ENCODE measurements at places on chromosomes 5 and 9. TPM values are rescaled to one million over a fixed set of nuclear protein-coding genes. Genes with fewer than 3 reads are reported as not detected.
A peak's percentile ranks its signal among the peaks of the same experiment; 100 is the strongest.

DNA sequence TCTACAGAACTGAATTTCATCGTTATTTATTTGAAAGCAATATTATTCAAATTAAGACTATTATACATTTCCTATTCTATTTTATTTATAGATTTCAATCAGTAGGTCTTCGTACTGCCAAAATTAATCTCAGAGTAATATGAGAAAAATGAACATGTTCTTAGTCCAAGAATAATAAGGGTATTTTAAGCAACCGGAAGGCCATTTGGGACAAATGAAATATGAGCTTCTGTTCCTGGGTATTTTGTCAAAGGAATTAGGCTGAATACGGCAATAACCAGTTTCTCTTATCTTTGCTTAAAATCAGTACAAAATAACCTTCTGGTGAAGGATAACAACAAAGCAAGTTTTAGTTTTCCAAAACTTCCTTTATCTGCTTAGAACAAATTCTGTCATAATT is 410.3 kb upstream of the PRR16 start:
- no peak for DNase-seq

The NUTM2F gene
- not detected for total RNA-seq

DNA sequence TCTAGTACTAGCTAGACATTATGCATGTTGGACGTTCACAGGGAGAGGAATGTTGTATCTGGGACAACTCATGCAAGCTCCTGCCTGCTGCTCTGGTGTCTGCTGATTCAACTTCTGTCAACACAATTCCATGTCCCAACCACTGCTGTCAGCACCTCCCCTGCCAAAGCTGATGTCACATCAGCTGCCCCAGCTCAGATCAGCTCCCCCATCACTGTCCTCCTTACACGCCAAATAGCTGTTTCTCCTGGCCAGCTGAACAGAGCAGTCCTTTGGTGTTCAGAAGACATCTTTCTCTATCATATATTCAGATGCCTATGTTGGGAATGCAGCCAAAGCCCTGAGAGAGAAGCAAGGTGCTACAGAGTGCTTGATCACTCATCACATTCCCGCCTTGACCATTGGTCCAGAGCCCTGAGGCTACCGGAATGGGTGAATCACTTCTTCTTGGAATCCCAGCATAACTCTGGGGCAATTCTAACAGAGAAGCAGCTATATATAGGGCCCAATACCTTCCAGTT is 223.3 kb downstream of the SEC61B start:
- DNase-seq: no peak

GRCh38 chr5:66620711-66621110 is 24.5 kb downstream of the MAST4 start:
- DNase-seq: peak; percentile 27

The PFN3 gene
- not detected for total RNA-seq

GRCh38 chr9:113244556-113244955 is 23.2 kb downstream of the SLC31A1 start:
- DNase-seq: no peak

The HACD4 gene
- 18.9 TPM for total RNA-seq

- DNase-seq: no peak
These were observed 322.2 kb upstream of the GRIA1 start for GRCh38 chr5:153168241-153168640.

- DNase-seq: no peak
These were observed 123.7 kb upstream of the IRX4 start for GRCh38 chr5:2006193-2006970.

DNA sequence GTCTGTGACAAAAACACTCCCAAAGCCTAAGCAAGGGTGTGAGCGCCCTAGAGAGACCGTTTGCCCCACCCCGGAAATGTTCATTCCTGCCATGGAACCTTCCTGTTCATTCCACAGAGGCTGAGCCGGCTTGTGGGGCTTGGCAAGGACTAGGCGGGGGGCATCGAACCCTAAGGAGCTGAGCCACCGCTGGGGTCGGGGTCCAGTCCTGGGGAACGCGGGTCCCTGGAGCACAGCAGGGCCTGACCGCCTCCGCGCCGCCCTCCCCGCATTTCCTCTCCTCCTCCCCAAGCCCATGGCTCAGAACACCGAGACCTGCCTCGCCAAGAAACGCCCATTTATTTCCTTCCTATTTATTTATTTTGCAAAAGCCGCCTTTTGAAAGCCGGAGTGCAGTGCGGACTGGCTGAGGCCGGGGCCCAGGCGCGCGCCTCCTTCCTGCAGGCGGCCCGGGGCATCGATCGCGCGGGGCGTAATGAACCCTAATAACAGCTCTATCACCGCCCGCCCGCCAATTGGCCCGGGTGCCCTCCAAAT is 228.9 kb upstream of the IRX4 start:
- no peak for DNase-seq

The CXCL14 gene
- under 0.01 TPM for total RNA-seq

The TAF1L gene
- under 0.01 TPM for total RNA-seq

GRCh38 chr5:137220523-137220927 is 278.6 kb downstream of the SPOCK1 start:
- DNase-seq: peak; percentile 9

The SCGB3A1 gene
- total RNA-seq: not detected

The PPIC gene
- total RNA-seq: not detected

The KDM4C gene
- 47.4 TPM for total RNA-seq

DNA sequence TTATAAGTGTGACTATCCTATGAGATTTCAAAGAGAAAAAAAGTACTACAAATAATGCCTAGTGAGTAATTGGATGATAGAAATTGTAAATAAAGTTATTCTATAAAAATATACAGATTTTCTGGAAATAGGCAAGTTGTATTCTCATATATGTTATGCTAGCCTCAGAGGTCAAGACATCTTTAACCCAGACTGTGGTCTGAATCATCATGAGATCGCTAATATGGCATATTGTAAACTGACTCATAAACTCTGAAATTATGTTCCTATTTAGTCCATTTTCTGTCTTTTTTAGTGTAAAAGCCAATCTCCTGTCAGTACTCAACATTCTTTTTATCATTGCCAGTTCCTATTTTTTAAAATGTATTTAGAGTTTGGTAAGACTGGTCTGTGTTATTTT is 14.2 kb downstream of the LOX start:
- DNase-seq: no peak

DNA sequence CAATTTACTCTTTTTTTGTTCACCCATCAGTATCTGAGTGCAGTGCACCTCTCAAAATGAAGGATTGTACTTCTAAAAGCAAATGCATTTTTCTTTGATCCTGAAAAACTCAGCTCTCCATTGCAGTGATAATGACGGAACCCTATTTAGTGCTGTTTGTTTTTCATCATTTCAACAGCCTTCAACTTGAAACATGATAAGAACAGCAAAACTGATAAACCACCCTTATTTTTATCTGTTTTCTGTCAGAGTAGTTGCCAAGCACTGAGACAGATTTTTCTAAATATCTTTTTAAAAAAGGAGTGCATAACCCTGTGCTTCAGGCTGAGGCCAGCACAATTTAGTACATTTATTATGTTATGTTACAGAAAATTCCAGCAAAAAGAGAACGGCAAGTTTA is 549.8 kb upstream of the DMAC1 start:
- DNase-seq: no peak

DNA sequence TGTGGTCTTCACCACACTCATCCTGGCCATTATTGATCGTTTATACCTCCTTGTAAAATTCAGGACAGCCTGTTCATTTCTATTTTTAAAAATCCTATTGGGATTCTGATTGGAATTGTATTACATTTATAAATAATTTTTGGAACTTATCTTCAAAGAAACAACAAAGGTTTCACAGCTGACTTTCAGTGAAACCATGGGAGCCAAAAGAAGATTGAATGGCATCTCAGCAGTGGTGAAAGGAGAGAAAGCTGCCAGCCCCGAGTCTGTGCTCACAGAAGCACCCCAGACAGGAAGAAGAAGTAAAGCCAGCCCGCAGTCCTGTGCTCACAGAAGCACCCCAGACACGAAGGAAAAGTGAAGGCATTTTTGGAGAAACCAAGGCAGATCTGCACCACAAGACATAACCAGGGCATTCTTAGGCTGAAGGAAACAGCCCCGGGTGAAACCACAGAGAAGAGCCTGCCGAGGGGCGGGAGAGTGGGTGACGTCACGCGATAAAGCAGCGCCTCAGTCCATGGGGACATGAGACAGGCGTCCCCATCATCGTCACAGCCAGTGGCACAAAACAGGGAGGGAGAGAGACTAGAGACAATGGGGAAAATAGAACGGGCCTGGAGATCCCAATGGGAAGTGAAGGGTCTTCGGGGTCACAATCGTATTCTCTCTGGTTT is 42.5 kb upstream of the SLC9A3 start:
- no peak for DNase-seq

The PCDHGC5 gene
- 0.27 TPM for total RNA-seq

GRCh38 chr5:78689540-78690252 is 41.1 kb upstream of the LHFPL2 start:
- DNase-seq: no peak

DNA sequence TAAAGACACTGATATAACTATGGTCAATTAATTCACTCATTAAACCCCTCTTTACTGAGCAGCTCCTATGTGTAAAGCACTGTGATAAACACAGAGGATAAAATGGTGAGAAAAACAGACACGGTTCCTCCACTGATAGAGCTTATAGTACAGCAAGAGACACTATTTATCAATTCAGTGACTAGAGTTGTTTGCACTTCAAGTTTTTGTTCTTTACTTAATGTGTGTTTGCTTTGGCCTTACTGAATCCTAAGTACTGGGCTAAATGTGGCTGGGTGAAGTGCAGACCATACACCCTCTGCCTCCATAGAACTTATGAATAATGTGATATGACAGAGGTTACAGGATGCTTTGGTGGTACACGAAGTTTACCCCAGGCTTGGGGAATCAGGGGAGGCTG is 80.1 kb upstream of the ITGA1 start:
- no peak for DNase-seq

GRCh38 chr5:141838326-141839014 is 39.7 kb downstream of the PCDH1 start:
- no peak for DNase-seq

DNA sequence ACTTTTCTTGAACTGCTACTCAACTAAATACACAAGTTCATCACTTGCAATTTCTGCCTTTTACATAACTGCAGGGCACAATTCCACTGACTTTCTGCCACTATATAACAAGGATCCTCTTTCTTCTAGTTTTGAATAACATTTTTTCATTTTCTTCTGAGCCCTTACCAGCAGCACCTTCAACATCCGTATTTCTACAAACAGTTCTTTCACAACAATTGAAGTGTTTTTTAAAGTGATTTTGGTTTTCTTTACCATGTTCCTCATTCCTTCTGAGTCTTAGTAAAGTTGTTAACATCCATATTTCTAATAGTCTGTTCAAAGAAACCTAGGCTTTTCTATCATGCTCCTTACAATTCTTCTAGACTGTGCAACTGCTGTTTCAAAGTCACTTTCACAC is 127.2 kb upstream of the PITX1 start:
- DNase-seq: no peak

The ANKRD33B gene
- total RNA-seq: 10.8 TPM

The PHF24 gene
- total RNA-seq: under 0.01 TPM

DNA sequence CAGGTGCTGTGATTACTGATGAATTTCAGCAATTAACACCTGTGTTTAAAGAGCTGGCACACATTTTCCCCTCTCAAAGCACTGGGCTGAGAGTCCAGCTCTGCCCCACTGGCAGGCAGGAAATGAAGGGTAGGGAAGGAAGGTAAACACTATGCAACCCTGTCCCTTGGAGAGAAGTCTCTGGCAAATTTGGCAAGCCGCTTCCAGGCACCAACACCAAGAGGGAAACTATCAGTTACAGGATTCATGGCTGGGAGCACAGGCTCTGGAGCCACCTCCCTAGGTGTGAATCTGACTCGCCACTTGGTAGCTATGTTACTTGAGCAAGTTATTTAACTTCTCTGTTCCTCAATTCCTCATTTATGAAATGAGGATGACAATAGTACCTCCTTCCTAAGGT is 3.3 kb downstream of the ANKS6 start:
- no peak for DNase-seq

DNA sequence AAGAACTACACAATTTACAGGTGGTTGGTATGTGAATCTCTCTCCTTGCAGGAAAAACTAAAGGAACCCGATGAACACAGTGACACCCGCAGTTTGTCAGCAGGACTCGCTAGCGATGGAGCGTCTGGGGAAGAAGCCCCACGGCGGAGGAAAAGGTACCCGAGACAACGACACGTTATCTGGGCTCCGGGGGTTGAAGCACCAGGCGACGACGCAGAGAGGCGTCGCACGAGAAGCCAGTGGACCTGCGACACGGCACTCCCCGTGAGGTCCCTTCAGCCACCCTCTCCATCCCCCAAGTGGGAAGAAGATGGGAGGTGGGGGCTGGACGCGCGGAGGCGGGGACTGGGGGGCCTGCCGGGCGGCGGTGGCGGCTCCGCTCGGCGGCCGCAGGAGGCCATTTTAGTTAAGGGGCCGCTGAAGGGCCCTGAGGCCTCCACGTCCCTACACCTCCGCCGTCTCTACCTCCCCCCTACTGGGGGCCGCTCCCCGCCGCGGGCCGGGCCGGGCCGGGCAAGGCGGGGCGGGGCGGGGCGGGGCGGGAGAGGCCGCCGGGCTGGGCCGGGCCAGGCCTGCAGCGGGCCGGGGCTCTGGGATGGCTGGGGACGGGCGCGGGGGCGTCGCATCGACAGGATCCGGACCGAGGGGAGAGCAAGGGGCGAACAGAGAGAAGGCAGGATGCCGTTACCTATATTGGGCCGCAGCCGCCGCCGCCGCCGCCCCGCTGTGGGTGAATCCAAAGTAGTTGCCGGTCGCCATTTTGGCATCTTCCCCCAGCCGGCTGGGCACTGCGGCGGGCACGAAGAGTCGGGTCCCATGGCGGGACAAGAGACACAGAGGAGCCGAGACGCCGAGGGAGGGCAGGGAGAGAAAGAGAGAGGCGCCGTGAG is 754 bp downstream of the ZFR start:
- DNase-seq: peak; percentile 67

DNA sequence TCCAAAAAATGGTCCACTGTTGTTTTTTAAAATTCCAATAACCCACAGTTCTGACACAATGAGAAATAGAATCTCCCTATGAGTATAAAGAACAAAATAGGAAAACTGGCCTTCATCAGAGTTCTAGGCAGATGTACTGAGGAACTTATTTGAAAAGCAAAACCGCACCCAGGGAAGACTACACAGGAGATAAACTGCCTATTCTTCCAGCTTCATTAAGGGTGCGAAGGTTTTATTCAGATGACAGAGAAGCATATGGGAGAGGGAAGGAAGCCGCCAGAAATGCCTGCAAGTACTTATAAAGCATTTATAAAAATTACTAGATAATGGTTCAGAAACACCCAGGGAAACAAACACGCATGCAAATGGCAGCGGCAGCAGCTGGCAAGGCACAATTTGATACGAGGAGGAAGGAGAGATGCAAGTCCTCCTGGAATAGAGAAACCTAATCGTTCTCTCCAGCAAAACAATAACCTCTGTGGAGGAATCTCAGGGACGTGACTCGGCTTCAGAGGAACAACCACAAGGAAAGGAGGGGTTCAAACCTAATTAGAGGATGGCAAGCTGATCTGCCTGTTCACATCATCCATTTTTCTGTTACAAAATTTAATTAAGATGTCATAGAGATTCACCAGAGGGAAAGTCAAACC is 9.0 kb downstream of the TTLL11 start:
- no peak for DNase-seq

The PCDHB15 gene
- under 0.01 TPM for total RNA-seq

The PCDHB7 gene
- total RNA-seq: under 0.01 TPM

- no peak for DNase-seq
These were observed 20.8 kb upstream of the MELK start for GRCh38 chr9:36551910-36552309.

All from hematopoietic multipotent progenitor cell (in vitro differentiated cells).